Thoracic aorta (tissue), 2 donors: ENCODE measurements at places on chromosomes 7 and 10. TPM values are rescaled to one million over a fixed set of nuclear protein-coding genes. Genes with fewer than 3 reads are reported as not detected.

GRCh38 chr10:74900297-74900696 is 73.9 kb downstream of the KAT6B start:
- no peak for DNase-seq

DNA sequence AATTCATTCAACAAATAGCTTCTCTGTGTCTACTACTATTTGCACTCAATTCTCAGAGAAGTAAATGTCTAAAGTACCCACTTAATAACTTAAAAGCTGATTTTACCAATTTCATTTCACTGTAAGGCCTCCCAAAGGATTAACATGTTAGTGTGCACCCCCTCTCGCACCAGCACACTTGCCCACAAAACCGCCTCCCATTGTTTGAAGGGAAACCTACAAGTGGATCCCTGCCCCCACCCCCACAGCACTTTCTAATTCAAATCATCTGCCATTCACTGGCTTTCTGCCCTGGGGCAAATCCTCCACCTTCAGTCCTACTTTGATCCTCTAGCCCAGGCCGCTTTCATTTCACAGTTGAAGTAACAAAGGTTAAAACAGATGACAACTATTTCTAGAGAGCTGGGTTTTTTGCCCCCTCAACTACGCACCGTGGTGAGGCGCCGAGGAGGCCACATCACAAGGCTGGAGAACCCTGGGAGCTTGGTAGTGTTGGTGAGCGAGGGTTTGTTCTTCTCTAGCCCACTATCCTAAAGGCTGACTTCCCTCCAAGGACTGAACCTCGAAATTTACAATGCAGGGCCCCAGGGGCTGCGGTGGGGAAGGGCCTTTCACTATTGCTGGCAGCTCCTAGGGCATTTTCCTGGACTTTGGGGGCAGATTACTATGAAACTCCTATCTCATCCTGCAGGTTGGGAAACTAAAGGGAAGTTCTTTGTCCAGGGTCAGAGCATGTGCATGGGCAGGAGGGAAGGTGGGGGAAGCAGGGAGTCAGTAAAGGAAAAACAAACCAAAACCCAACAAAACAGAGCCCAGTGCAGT is 517.4 kb upstream of the ZMIZ1 start:
- no peak for DNase-seq

Gene HABP2
- not detected for total RNA-seq

DNA sequence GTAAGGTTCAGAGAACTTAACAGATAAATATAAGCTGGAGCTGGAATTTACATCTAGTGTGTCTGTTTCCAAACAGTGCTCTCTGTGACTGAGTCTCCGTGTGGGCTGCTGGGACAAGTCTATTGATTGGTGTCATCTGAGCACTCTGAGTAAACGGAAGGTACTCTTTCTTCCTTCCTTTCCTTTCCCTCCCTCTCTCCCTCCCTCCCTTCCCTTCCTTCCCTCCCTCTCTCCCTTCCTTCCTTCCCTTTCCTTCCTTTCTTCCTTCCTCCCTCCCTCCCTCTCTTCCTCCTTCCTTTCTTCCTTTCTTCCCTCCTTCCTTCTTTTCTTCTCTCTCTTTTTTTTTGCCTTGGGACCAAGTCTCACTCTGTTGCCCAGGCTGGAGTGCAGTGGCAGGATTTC is 61.8 kb downstream of the ANKRD61 start:
- no peak for DNase-seq

GRCh38 chr10:107342711-107343110 is 178.2 kb upstream of the SORCS1 start:
- no peak for DNase-seq

GRCh38 chr7:110446658-110447057 is 644.3 kb upstream of the LRRN3 start:
- DNase-seq, result no peak

GRCh38 chr7:85019778-85020177 is 167.1 kb downstream of the SEMA3D start:
- DNase-seq, result no peak

Gene ANKRD61
- not detected for total RNA-seq

Gene PNLIP
- 1.7 TPM for total RNA-seq

DNA sequence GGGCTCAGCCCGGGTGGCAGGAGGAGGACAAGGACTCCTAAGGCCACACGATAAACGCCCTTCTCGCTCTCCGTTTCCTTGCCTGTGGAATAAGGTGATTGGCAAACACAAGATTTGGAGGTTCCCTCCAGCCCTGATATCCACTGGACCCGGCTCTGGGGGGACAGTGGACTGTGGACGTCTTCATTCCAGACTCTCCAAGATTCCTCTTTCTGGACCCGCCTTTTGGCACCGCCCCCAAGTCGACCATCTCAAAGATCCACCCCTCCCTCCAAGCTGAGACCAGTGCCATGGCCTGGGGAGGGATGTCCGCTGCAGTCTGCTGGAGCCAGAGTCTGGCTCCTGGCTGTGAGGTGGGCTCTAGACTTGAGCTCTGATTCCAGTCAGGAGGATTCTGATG is 23.6 kb downstream of the ZNF783 start:
- no peak for DNase-seq

DNA sequence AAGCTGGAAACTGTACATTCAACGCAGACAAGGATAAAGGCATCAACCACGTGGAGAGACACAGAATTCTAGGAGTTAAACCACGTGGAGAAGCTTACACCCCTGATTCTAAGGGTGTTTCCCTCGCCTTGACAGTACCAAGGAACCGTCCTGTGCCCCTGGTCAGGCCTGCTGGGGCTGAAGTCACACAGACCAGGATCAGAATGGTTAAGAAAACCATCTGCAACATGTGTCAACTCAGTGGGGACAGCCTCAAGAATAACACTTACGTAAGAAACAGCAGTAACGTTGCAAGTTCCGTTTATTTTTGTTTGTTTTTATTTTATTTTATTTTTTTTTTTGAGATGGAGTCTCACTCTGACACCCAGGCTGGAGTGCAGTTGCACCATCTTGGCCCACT is 55.6 kb downstream of the CHST15 start:
- DNase-seq, result no peak

Gene PTPRN2
- total RNA-seq, result 2.2 TPM

DNA sequence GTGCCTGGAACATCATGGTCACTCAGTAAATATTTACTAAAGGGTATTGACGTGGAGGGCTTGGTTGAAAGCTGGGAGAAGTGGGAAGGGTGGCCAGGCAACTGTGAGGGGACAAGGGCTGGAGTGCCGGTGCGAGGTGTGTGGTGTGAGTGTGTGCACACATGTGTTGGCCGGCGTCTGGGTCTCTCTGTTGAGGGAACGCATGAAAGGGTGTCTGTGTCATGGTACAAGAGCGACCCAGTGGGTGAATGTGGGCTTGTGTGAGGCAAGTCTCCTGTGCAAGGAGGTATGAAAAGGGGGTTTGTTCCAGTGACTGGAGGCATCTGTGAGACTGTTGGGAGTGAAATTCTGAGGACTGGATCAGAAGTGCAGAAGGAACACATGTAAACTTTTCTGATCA is 29.4 kb upstream of the UCMA start:
- no peak for DNase-seq

DNA sequence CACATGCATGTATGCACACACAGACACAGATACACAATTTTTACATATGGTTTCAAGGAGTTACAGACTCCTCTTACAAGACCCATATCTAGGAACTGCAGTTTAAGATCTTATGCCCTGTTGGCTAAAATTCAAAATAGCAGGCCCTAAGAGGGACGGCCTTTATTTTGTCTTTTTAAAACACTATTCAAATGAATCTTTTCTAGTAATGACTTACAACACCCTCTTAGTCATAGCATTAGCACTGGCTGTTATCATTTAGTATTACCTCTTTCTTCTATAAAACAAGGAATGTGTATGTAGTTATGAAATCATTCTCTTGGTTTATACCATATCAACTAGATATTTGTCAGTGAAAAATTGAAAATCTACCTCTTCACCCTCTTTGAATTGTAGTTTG is 15.3 kb downstream of the PAPSS2 start:
- no peak for DNase-seq

DNA sequence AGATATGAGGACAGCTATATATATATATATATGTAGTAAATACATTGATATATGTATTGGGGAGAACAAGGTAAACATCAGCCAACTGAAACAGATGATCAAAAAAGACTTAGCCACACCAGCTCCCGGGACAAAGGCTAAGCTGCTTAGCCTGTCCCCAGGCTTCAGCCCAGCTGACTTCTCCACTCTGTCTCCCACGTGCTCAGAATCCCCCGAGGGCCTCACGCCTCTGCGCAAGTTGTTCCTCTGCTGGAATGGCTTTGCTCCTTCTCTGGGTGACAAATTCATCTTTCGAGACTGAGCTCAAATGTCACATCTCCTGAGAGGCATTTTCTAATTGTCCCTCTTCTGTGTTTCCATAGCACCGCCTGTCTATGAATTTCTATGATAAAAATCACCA is 8.6 kb upstream of the INSIG1 start:
- DNase-seq, result no peak

Gene CLRN3
- total RNA-seq, result not detected

DNA sequence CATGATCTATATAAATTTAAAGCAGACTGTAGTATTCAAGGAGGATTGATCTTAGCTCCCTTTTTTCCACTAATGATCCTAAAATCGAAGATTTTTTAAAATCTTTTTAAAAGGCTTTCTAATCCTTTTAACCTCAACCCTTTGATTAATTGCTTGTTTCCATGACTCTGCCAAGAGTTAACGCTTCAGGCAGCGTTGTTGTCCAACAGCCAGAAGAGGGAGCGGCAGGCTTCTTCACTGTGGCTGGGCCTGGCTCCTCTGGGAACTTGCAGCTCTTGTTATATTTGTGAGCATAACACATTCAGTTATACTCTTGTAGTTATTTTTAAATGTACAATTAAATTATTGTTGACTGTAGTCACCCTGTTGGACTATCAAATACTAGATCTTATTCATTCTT is 26.3 kb downstream of the CRCP start:
- DNase-seq, result no peak

DNA sequence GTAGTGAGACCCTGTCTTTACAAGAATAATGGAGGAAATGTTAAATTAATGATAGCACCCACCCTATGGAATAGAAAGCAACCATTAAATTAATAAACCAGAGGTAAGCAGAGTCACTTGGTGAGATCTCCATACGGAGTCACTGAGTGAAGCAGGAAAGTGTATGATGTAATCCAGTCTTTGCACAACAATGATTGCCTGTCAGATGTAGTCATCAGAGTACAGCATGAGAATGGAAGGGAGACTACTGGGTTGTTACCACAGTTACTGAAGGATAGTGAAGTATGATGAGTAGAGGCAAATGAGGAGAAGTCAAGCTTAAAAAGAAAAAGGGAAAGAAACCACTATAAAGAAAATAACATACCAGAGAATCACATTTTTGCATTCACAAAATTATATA is 371.9 kb upstream of the SHH start:
- DNase-seq, result no peak

GRCh38 chr7:83732305-83732704 is 83.4 kb upstream of the SEMA3E start:
- no peak for DNase-seq

GRCh38 chr7:79137942-79138341 is 315.5 kb downstream of the MAGI2 start:
- DNase-seq, result no peak

- no peak for DNase-seq
These were observed 68.0 kb downstream of the DIP2C start for GRCh38 chr10:621513-621912.

GRCh38 chr10:82498976-82499375 is 624.0 kb downstream of the NRG3 start:
- DNase-seq, result no peak

GRCh38 chr10:97097084-97097433 is 88.7 kb downstream of the SLIT1 start:
- no peak for DNase-seq

DNA sequence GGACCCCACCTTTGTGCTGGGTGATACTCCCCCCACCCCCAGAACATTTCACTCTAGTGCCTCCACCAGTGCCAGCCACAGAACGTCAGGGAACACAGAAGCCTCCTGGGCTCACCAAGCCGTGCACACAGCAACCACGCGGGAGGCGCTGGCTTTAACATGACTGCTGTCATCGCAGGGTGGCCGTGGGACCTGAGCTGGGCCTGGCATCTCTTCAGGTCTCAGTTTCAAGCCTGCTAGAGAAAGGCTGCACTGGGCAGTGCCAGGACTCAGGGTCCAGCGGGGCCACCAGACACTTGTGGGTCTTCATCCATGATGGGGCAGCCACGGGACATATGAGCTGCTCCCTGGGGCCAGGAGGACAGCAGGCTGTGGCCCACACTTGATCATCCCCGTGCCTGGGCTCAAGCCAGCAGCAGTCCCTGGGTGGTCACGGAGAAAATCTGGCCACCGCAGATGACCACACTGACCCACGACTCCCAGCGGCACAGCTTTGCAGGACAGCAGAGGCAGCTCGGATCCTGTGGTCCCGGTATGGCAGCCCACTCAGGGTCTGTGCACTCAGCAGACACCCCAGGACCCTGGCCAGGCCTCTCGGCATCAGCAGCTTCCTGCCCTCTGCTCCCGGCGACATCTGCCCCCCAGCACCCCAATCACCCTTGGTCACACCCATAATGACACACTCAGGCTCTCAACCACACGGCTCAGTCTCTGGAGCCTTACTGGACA is 44.2 kb downstream of the CAMK2B start:
- no peak for DNase-seq

DNA sequence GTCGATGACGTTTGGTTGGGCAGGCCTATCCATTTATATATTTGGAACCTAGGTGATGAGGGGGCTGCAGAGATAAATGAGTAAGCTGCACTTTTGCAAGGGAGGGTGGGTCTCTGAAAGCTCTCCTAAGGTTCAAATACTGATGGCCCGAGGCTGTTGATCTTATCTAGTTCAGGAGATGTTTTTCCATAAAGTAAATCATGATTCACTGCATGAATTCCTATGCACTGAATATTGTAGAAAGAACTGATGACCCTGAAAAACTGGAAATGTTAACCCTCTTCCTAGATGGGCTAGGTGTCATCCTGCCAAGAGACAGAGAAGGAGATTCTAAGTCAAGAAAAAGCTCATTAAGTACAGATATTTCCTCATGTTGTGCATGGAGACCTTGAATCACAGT is 459.9 kb downstream of the PLXNA4 start:
- no peak for DNase-seq

GRCh38 chr7:108340856-108341411 is 115.3 kb downstream of the NRCAM start:
- no peak for DNase-seq

GRCh38 chr7:149887311-149887710 is 13.5 kb downstream of the ATP6V0E2 start:
- DNase-seq, result no peak

Gene ASB10
- not detected for total RNA-seq

- no peak for DNase-seq
These were observed 208.7 kb downstream of the CRPPA start for GRCh38 chr7:16212610-16213009.

Gene ADAM22
- total RNA-seq, result 5.0 TPM
